Erythroblast (primary cell): ENCODE measurements at places on chromosomes 2 and 18.

GRCh38 chr18:1425679-1426078, 521.0 kb downstream of the ADCYAP1 start:
- DNase-seq, result no peak

- no peak for DNase-seq
These were observed 305.4 kb upstream of the HS6ST1 start for GRCh38 chr2:128623776-128624761.

GRCh38 chr2:177529166-177529565, 136.6 kb downstream of the AGPS start:
- no peak for DNase-seq

GRCh38 chr2:101367508-101367907, 19.8 kb downstream of the CREG2 start:
- no peak for DNase-seq

- no peak for DNase-seq
These were observed 392.2 kb upstream of the CRIM1 start for GRCh38 chr2:35963357-35963756.

DNA sequence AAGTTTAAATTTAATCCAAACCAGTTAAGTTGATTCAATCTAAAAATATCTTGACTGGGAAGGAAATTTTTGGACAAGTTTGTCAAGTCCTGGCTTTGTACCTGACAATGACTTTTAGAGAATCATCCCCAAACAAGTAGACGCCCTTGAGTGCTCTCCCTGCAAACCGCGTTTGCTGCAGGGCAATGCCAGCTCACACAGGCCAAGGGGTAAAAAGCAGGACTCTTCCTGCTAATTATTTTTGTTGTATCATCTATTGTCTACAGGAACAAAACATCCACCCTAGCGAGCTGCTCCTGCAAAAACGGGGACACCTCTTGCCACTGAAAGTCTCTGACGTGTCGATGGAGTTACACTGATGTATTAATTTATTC, 10.9 kb downstream of the ID2 start:
- no peak for DNase-seq

DNA sequence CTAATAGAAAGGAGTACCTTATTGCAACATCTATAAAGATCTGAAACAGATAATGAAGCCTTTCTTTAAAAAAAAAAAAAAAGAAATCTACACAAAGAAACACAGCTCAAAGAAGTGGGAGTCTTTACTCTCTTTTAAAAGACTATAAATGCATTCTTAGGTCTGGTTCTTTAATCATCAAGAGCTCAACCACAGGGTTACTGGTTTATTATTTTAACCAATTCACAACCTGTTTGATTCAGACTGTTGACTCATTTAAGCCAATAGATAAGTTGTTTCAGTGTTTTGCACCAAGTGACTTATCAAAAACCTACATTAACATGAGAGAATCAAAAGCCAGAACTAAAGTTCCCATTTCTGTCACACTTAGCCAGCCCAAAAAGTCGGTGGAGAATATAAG, 93.1 kb downstream of the TCF4 start:
- DNase-seq, result peak; percentile 27

- no peak for DNase-seq
These were observed 971.3 kb upstream of the FAM98A start for GRCh38 chr2:34570266-34570872.

- no peak for DNase-seq
These were observed 70.5 kb upstream of the TTC39C start for GRCh38 chr18:23943903-23944624.

DNA sequence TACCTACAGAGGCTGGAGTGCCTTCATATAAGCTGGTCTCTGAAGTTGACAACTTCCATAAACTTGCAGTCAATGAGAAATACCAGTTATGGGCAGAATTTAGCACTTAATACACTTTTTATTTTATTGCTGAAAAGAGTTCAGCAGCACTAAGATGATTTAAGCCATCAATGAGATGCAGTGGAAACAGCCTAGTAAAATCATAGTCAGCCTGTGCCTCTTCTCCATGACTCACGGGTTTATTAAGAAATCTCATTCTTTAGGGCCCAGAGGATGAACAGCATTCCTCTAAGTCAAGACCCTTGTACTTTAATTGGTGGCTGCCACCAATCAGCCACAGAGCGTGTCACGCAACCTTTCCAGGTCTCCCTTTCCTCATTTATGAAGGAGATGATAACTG, 1357.9 kb upstream of the CELF4 start:
- DNase-seq, result no peak

GRCh38 chr2:222883420-222883819, 22.6 kb downstream of the ACSL3 start:
- DNase-seq, result no peak

DNA sequence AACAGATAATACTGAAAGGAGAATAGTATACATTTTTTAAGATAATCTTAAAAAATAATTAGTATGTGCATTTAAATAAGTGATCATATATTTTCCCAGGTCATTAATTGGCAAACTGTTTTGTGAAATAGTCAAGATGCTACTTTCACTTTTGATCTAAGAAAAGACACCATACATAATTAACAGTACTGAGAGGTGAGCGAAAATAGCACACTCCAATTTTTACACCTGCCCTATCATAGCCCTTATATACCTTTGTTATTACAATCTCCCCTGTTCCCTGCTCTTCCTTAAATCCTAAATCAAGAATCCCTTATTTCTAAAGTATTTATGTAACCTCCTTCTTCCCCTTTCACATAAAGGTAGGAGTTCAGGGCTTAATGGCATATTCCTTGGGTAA, 500.1 kb upstream of the LRATD1 start:
- DNase-seq, result no peak

DNA sequence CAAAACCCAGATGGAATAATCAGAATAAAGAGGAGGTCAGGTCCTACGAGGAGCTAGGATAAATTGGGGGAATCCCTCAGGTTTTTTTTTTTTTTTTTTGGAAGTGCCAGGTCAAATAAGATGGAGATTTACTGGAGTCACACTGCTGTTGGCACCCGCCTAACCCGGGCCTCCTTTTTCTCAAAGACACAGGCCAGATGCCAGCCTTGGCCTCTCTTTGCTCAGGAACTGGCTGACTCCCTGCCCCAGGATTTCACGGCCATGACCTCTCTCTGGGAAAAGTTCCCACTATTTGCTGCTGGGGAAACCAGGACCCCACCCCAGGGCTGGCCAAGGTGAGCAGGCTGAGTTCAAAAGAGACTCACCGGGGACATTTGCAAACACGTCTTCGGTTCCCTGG, 2.5 kb downstream of the CD8A start:
- no peak for DNase-seq

DNA sequence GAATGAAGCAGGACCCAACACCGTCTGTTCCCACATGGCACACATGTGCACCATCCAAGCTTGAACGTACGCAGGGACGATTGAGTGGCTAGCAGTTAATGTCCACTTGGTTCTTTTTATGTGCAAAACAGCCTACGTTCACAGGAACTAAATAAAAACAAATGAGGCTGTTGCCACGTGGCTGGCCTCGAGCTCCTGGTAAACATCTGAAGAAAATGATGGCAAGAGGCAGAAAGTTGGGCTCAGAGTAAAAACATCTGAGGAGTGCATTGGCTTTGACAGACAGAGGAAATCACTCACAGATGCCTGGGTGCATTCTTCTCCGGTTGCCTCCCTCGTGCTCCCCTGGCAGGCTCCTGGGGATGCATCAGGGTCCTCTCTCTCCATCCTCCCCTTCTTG, 177.9 kb downstream of the NRP2 start:
- DNase-seq, result no peak

DNA sequence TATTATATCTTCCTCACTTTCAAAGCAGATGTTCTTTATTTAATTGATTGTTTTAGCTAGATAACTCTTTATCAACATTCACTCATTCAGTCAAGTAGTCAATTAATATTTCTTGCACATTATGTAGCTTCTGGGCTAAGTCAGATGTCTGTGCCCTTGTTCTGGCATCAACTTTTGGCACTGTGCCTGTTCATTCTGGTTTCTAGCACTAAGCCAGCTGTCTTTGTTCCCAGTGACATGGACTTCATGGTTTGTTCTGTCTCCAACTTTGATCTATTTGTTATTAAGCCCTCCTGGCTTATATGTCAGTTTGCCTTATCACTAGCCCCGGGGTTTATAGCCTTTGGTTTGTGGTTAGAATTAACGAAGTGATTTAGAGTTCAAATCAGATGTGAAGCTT, 247.9 kb upstream of the SYT4 start:
- no peak for DNase-seq

DNA sequence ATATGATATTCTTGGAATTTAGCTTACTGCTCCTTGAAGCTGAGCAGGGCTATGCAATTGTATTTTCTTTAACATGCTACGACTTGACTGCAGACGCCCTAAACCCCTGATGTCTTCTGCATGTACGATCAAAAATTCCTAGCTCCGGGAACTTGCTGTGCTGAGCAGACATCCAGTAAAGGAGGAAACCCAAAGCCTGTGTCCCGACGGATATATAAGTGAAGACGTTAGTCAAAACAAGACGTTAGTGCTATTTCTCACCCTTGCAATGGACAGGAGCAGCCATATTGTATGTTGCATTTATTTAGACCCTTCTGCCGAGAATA, 51.5 kb downstream of the SETBP1 start:
- DNase-seq, result no peak

DNA sequence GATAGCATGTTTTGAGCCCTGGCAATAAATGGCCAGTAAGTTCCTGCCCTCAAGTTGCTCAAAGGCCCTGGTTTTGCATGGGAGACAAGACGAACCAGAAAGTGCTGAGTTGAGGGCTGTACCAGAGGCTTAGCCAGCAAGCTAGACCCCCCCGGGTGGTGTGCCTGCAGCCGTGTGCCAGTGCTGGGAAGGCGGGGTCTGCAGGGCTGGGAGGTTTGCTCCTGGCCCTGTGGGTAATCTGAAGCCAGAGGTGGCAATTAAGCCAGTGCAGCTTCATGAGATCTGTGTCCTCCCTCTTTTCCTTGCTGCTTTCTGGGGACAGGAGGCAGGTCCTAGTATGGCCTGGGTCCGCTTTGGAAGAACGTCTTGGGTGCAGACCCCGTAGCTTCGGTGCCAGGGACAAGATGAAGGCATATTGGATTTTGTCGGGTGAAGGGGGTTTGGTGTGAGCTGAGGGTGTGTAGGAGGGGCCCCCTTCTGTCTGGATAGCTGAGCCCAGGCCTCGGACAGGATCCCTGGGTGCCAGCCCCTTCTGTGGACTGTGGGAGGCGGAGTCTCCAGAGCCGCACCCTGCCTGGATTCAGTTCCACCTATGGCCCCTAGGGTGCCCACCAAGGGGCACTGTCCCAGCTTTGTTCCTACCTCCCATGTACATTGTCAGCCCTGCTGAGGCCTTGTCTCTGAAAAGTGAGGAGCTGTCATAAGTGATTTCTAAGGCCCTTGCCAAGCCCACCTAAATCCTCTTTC, 15.6 kb downstream of the ATOH8 start:
- no peak for DNase-seq
